ENCODE measurements at places on chromosomes 7 and 10. TPM values are rescaled to one million over a fixed set of nuclear protein-coding genes. Genes with fewer than 3 reads are reported as not detected.

Gene TMEM176A
- 9.0 TPM for polyA plus RNA-seq

Gene SPDYE5
- 3.8 TPM for polyA plus RNA-seq

Gene PALD1
- polyA plus RNA-seq: 14.4 TPM

Gene PPP1R17
- not detected for polyA plus RNA-seq

Data from muscle of back (tissue), 13 donors.